ENCODE measurements at places on chromosomes 11 and 22.

GRCh38 chr11:2293531-2293971 is 8.2 kb downstream of the C11orf21 start:
- no peak for DNase-seq

DNA sequence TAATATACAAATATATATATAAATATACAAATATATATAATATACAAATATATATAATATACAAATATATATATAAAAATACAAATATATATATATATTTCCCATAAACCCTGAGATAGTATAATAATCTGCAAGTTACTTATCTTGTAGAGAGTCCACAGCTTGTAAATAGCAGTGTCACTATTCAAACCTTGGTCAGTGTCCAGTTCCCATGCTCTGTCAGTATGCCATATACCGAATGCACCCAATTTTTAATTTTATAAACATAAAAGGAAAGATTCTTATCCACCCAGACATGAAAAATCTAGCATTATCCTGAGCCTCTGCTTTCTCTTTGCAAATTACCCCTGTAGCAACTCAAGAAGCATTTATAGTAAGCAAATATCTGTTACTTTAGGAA is 21.6 kb upstream of the CTSC start:
- DNase-seq, result no peak

GRCh38 chr22:21933910-21934309 is 18.7 kb downstream of the PPM1F start:
- DNase-seq, result no peak

DNA sequence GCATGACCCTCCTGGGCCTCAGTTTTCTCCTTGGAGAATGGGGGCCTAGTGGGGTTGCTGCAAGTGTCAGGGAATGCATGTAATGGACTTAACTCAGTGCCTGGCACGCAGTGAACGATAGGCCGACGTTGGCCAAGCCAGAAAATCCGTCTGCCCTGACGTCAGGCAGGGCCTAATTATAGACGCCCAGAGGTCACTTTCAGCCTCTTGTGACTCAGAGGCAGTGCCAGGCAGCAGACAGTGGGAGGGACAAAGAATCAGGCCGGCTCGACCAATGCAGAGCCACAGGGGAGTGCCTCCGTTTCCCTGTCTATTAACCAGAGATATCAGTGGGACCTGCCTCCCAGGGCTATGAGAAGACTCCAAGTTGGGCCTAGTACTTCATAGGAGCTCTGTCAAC is 115.0 kb downstream of the MN1 start:
- no peak for DNase-seq

GRCh38 chr11:32262367-32262766 is 171.5 kb downstream of the RCN1 start:
- DNase-seq, result no peak

DNA sequence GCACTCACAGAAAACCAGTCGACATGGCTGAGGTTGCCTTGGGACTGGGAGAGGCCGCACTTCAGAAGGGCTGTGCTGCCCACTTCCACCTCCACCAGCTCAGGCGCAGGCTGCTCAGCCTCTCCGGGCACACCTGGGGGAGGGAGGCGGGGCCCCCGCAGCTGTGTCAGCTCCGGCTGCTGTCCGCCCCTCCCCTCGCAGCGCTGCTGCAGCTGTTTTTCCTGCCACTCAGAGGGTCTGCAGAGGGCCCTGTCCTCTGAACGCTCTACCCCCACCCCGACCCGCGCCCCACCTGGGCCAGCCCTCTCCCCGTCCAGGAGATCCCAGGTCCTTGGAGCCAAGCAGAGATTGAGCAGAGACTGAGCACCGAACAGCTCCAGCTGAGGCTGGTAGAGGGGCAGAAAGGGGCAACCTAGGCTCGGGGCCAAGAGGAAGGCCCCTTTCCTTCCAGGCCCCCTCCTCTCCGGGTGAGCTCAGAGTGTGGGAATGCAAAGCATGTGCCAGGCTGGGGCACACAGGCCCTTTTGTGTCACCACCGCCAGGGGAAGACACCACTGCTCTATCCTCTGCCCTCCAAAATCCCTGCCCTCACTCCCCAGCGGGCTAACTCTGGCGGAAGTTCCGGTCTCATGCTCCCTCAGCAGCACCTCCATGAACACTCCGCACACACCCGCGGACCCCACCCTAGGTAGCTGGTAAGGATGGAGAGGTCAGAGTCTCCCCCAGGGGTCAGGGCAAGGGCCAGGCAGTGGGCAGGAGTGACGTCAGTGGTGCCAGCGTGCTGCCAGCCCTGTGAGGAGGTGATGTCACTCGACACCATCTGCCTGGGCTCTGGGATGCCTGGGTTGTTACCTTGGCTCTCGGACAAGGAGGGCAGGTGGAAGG is 1.6 kb downstream of the MCAM start:
- no peak for DNase-seq
